ENCODE measurements at places on chromosomes 3 and 15.

DNA sequence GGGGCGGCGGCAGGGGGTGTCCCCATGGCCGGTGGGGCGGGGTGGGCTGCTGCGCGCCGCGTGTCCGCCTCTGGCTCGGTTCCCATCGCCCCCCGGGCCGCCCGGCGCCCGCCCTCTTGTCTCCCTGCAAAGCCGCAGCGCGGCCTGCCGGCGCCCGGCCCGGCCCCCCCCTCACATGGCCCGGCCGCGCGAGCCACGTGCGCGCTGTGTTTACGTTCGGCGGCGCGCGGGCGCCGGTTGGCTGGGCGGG lies 502 bp downstream of the NR1D2 start:
- no peak for DNase-seq

GRCh38 chr3:29282427-29283230 lies 1.8 kb downstream of the RBMS3 start:
- no peak for DNase-seq

- DNase-seq, result no peak
These were observed 17.5 kb downstream of the C2CD4B start for GRCh38 chr15:62147551-62147950.

- no peak for DNase-seq
These were observed 17.7 kb downstream of the TTC21A start for GRCh38 chr3:39124876-39125840.

GRCh38 chr3:138195481-138195880 lies 8.4 kb downstream of the ARMC8 start:
- no peak for DNase-seq

- no peak for DNase-seq
These were observed 235.2 kb downstream of the NAALADL2 start for GRCh38 chr3:175094344-175094743.

DNA sequence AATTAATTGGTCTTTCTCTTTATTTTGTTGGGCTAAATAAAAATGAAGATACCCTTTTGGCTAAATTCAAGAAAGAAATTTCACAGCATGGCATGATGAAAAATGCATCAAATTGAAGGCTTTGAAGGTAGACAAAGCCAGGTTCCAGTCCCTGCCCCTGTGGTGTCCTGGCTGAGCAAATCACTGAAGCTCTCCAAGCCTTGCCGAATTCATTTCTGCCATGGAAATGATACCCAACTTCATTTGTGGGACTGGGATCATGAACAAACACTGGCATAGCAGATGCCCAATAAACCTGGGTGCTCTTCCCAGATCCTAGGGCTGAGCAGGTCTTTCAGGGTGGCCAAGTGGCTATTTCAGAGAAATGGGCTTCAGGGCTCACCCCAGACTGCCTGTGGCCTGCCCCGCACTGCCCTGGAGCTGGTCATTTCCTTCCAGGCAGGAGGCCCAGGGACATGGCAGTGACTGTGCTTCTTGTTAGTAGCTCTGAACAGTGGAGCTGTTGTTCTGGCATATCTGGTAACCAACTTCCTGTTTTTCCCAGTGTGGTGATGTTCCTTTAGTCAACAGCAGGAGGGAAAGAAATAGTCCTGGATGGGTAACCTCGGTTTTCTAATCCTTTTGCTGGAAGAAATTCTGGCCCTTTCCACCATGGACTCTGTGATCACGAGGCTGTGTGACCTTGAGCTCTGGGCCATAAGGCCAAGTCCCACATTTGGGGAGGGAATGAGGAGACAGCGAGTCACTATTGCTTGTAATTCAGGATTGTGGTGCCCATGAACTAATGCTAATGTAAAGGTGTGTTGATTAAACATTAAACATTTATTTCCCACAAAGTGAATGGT lies 47.6 kb downstream of the CTDSPL start:
- no peak for DNase-seq

- no peak for DNase-seq
These were observed 11.1 kb upstream of the EIF4A2 start for GRCh38 chr3:186772281-186772694.

- DNase-seq, result no peak
These were observed 27.4 kb upstream of the CD47 start for GRCh38 chr3:108118038-108118768.

DNA sequence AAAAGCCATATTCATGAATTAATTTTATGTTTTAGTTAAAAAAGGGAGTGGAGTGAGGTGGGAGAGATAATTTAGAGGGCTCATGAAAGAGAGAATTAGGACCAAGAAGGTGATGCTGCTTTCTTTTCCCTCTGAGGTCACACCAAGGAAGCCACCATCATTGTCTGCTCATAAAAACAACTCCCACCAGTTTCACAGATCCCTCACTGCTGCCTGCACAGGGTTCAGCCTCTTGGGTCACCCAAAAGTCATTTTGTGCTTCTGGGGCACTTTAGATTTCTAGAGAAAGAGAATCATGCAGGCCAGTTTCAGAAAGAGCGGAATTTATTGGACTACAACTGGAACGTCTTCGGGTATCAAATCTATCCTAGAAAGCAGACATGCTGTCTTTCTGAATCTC lies 241.4 kb upstream of the EOMES start:
- no peak for DNase-seq

- DNase-seq, result no peak
These were observed 440.9 kb downstream of the FOXP1 start for GRCh38 chr3:71142441-71143161.

All from T-helper 17 cell (primary cell).